ENCODE measurements at places on chromosomes 5 and 9. TPM values are rescaled to one million over a fixed set of nuclear protein-coding genes. Genes with fewer than 3 reads are reported as not detected.
A peak's percentile ranks its signal among the peaks of the same experiment; 100 is the strongest.

Gene COL15A1
- 0.19 TPM for total RNA-seq

Gene GRXCR2
- total RNA-seq = not detected

Gene APC
- 40.1 TPM for total RNA-seq

- H3K27ac ChIP-seq = no peak overlapping the region
- no peaks in the 10 kb centered on the region for H3K4me1 ChIP-seq
- no peak overlapping the region for H3K4me3 ChIP-seq
- no peaks in the 10 kb centered on the region for H3K36me3 ChIP-seq
Measured at GRCh38 chr5:110088676-110089436, 399.1 kb downstream of the MAN2A1 start.

DNA sequence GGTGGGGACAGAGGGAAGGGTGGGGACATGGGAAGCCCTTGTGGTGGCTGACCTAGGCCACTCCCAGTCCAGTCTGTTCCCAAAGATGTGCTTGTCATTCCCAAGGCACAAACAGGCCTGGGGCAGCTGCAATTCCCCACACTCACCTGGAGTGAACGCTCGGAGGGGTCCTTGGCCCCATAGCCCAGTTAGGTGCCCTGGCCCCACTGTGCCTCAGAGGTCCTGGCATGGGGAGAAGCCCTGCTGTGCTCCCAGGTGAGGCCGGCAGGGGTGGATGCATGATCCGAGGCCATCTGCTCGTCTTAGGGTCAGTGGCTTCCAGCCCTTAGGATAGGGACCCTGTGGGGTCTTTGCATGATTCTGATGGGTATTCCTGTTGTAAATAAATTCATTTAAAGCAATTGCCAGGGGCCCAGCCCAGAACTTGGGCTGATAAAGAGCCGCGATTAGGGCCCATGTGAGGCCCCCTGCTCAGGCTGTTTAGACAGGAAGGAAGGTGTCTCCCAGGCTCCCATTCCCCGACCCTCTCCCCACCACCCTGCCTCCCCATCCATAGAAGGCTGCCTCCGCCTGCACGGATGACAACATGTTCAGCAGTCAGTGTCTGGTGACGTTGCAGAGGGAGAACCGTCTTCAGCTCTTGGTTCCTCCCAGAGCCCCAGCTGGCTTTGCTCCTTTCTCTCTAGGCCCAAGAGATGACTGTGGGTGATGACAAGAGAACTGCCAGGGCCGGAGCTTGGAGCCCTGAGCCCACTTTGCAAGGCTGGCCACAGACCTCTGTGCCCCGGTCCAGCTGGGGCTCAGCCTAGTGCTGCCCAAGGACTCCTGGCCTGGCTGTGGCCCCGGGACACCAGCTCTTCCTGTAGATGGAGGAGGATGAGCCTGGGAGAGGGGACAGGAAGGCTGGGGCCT is 28.4 kb upstream of the IRX4 start:
- no peaks in the 10 kb centered on the region for H3K36me3 ChIP-seq
- DNase-seq = no peak
- no peaks in the 10 kb centered on the region for H3K27me3 ChIP-seq
- H3K4me3 ChIP-seq = no peak overlapping the region
- H3K4me1 ChIP-seq = no peaks in the 10 kb centered on the region
- no peak overlapping the region for H3K27ac ChIP-seq

DNA sequence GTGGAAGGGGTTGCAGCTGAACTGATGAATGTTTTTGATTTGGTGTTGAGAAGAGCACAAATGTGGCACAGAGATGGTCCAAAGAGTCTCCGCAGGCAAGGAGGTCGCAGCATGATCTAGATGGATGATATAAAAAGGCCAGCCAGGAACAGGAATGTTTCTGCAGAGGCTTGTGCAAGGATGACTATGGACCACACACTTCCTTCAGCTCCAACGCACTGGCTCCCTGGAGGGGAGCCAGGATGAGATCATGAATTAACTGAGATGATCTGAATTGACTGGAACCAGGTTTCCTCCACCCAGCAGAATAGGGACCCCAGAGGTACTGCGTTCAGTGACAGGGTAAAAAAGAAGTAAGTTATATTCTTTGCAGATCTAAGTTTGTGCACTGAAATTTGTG is 89.0 kb downstream of the ARSB start:
- H3K36me3 ChIP-seq = no peaks in the 10 kb centered on the region
- H3K4me3 ChIP-seq = no peak overlapping the region
- DNase-seq = no peak
- no peak overlapping the region for H3K27ac ChIP-seq
- no peaks in the 10 kb centered on the region for H3K4me1 ChIP-seq
- H3K27me3 ChIP-seq = no peaks in the 10 kb centered on the region

DNA sequence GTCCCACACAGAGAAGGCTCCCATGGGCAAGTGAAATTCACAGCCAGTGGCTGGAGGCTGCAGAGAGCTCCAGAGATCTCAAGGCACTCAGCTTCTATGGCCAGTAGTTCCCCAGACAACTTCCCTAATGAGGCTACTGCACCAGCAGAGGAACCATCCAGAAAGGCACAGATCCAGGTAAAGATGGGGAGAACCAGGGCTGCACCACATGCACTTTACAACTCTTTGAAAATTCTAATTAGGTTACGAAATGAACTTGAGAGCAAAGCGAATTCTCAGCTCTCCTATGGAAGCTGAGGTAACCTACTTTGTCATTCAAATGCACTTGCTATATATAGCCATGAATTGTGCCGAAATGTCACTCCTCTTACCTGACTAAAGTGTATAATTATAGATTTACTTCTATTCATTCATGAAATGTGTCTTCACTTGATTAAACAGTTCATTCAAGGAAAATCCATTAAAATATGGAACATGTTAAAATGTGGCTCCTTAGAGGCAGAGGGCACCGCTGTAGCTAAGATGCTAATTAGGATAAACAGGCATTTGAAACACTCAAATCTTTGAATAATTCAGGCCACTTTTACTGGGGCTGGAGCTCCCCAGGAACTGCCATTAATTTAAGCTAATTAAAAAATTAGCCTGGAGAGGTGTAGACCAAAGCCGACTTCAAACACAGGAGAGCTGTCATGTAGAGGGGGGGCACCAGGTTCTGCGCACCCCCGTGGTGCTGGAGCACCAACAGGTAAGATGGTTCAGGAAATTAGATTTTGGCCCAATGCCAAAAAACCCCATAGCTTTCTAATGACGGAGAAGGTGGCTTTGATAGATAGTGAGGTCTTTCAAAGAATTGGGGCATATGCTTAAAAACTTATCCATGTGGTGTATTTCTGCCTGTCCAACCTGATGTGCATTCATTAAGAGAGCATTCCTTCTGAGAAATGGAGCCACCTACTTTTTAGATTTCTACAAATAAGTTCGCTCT is 204.1 kb downstream of the GABBR2 start:
- no peak overlapping the region for H3K27ac ChIP-seq
- H3K36me3 ChIP-seq = no peaks in the 10 kb centered on the region
- no peaks in the 10 kb centered on the region for H3K4me1 ChIP-seq
- H3K27me3 ChIP-seq = no peaks in the 10 kb centered on the region
- DNase-seq = no peak

- peak within 1 kb of the TSS; percentile 55 for H3K4me3 ChIP-seq
- H3K36me3 ChIP-seq = peaks cover 16% of the 10 kb centered on the region
- H3K27me3 ChIP-seq = no peaks in the 10 kb centered on the region
- H3K4me1 ChIP-seq = peaks cover 90% of the 10 kb centered on the region
- peak within 1 kb of the TSS; percentile 96 for H3K27ac ChIP-seq
Measured at GRCh38 chr9:136996361-136997292, at the start of gene CLIC3. TSS of gene CLIC3 (minus strand) at chr9:136996568. CDS start at chr9:136996543, 25 bp downstream.

- H3K27me3 ChIP-seq = no peaks in the 10 kb centered on the region
- DNase-seq = no peak
- H3K4me1 ChIP-seq = no peaks in the 10 kb centered on the region
Measured at GRCh38 chr9:17532461-17532860, 46.4 kb upstream of the SH3GL2 start.

GRCh38 chr5:61731946-61732314 is 399.9 kb downstream of the ZSWIM6 start:
- DNase-seq = no peak
- H3K4me1 ChIP-seq = no peaks in the 10 kb centered on the region
- H3K4me3 ChIP-seq = no peak overlapping the region
- H3K27ac ChIP-seq = no peak overlapping the region
- H3K27me3 ChIP-seq = no peaks in the 10 kb centered on the region
- no peaks in the 10 kb centered on the region for H3K36me3 ChIP-seq

DNA sequence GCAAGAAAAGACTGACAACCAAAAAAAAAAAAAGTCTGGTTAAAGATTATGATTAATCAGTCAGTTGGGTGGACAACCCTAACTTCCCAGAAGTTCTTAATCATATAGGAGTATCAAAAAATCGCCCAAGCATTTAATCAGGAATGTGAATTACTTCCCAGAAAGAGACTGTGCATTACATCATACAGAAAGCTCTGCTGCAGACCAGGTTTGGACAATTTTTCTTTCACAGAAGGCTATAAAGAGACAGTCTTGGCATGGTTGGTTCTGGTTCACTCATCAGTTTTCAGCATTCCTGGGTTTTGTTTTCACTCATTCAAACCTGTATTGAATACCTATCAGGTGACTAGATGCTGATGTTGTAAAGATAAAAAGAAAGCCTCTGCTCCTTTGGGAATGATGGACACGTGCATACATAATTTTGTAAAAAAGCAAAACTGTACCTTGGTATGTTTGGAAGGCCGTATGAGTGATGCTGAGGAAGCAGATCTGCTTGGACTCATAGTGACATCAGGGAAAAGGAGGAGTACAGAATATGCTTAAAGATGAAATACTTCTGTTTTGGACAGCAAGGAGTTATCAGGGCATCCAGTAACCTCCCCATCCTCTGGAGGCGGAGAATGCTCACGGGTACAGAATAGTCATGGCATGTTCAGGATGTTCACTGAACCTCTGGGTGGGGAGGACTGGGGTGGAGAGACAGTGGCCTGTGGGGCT is 178.4 kb downstream of the GNA14 start:
- H3K27me3 ChIP-seq = no peaks in the 10 kb centered on the region
- H3K4me3 ChIP-seq = no peak overlapping the region
- no peaks in the 10 kb centered on the region for H3K4me1 ChIP-seq
- DNase-seq = no peak

DNA sequence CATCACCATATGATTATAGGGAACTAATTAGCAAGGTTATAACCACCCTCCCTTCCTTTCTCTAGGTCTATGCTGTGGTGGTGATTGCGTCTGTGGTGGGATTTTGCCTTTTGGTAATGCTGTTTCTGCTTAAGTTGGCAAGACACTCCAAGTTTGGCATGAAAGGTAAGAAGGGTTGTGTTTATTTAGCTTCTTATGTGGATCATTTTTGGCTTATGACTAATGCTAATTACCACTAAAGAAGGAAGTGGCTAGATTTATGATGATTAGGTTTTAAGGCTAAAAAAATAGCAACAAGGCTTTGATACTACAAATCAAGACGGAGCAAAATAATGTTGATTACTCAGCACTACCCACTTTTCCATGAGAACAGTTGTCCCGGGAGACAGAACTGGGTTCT is 82.4 kb downstream of the NTRK2 start:
- no peak overlapping the region for H3K27ac ChIP-seq
- H3K4me1 ChIP-seq = no peaks in the 10 kb centered on the region
- DNase-seq = peak; percentile 9
- H3K36me3 ChIP-seq = no peaks in the 10 kb centered on the region

DNA sequence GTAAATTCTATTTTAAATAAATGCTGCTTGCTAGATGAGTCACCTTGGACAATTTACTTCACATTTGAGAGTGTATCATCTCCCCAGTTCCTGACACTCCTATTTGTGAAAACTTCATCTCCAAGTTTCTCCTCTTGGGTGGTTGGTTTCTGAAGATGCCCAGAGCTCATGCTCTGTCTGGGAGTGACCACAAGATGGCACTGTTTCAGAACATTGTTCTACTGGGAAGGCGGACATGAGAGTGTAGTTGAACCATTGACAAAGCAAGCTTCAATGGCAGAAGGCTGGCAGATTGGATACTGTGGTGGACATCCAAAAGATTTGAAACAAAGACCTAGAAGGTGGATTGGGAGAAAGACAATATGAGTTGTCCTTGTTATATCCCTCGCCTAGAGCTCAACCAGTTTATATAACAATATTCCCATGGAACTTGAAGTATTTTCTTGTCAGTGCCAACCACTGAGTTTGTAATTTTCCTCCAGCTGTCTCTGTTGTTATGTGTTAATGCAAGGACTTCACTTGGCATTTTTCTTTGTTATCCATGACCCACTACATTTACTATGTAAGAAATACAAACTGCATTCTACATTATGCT is 234.3 kb upstream of the ANKH start:
- DNase-seq = no peak
- no peaks in the 10 kb centered on the region for H3K36me3 ChIP-seq
- H3K27me3 ChIP-seq = no peaks in the 10 kb centered on the region

All from natural killer cell (primary cell).